ENCODE measurements at places on chromosomes 3 and 15.

DNA sequence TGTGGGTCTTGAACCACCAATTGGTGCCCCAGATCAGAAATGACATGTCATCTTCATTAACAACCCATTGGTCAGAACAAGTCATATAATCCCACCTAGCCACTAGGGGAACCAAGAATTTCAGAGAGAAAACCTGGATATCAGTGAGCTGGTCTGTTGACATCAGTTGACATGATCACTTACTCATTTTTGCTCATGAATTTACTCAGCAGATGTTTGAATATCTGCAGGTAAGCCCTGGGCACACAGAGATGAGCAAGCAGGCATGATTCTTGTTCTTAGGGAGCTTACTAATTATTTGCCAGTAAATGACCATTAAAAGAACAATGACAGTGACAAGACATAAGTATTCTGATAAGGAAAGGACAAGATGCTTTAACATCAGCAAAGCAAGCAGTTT lies 64.3 kb upstream of the PLCL2 start:
- DNase-seq: no peak

GRCh38 chr3:123312331-123313265 lies 110.9 kb downstream of the SEC22A start:
- no peak for DNase-seq

- DNase-seq: no peak
These were observed 149.3 kb downstream of the FMN1 start for GRCh38 chr15:33045066-33045810.

GRCh38 chr3:8730656-8731055 lies 2.9 kb upstream of the CAV3 start:
- no peak for DNase-seq

DNA sequence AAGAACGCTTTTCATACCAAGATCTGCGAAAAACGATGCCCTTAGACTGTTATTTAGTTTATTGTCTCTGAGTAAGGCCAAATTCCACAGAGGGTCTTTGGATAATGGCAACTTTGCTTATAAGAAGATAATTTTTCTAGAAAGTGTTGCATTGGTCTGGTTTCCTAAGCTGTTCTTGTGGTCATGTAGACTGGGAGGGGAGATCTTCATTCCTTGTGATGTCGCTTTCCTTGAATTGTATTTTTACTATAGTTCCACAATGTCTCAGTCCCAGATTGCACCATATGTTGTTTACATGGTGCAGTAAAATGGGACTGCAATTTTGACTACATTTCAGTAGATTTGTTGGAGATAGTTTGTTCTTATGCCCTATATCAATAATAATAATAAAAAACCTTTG lies 28.8 kb upstream of the ST3GAL6 start:
- no peak for DNase-seq

DNA sequence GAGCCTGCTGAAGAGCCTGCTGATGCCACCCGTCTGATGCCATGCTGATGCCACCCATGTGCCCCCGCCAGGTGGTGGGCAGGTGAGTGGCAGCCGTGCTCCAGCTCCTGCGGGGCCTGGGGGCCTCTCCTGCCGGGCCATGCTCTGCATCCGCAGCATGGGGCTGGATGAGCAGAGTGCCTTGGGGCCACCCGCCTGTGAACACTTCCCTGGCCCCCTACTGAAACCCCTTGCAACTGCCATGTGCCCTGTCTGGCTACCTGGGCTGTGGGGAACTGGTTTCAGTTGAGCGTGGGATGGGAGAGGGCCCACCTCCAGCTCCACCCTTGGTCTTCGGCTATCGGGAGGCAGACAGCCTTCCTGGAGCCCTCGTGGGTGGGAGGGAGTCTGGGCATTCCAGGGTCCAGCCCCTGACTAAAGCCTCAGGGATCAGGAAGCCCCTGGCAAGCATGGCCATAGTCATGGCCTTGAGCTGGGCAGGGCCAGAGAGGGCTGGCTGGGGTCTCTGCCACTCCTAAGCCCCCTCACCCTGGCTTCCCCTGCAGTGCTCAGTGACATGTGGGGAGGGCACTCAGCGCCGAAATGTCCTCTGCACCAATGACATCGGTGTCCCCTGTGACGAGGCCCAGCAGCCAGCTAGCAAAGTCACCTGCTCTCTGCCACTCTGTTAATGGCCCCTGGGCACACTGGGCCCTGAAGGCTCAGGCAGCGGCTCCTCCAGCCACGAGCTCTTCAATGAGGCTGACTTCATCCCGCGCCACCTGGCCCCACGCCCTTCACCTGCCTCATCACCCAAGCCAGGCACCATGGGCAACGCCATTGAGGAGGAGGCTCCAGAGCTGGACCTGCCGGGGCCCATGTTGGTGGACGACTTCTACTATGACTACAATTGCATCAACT lies 92.2 kb downstream of the TBC1D2B start:
- DNase-seq: no peak

DNA sequence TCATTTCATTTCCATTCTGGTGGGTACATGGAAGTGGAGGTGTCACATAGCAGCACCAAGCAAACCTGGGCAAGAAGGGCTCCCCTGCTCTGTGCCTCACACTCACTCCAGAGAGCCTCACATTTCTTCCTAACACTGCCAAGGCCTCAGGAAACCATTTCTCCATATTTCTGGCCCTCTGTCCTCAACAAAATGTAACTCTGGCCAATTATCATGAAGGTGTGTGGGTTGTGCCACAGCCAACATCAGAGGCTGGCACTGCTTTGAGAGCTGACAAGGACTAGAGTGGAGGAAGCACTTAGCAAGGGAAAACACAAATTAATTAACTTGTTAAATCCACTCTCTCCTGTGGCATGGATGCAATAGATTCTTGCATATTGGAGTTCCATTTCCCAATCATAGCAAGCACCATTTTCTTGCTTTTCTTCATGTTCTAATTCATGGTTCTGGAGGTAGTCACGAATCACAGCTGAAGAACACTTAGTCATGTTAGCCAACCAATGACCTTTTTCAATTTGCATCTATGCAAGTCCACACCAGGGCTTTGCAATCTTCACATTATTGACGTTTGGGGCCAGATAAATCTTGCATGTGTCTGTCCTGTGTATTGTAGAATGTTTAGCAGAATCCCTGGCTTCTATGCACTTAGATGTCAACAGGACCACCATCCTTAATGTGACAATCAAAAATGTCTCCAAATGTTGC lies 241.1 kb downstream of the PLCL2 start:
- no peak for DNase-seq
